Upper lobe of right lung (tissue), 1 donor: ENCODE measurements at places on chromosomes 6 and 20. TPM values are rescaled to one million over a fixed set of nuclear protein-coding genes. Genes with fewer than 3 reads are reported as not detected.

DNA sequence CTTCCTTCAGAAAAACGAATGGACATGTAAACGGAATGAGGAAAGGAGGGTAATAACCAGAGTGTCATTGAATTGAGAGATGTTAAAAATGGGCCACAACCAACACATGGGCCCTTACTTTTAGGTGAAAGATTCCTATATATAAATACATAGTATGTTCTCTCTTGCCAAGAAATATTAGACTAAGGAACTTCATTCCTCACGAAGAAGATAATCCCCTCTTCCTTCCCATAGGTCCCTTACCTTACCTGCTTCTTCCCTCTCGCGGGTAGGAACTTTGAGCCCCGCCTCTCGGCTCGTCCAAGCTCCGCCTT lies 295 bp upstream of the TBC1D22B start:
- no peak for DNase-seq

- no peak for DNase-seq
These were observed 32.1 kb downstream of the TRAM2 start for GRCh38 chr6:52544602-52545405.

DNA sequence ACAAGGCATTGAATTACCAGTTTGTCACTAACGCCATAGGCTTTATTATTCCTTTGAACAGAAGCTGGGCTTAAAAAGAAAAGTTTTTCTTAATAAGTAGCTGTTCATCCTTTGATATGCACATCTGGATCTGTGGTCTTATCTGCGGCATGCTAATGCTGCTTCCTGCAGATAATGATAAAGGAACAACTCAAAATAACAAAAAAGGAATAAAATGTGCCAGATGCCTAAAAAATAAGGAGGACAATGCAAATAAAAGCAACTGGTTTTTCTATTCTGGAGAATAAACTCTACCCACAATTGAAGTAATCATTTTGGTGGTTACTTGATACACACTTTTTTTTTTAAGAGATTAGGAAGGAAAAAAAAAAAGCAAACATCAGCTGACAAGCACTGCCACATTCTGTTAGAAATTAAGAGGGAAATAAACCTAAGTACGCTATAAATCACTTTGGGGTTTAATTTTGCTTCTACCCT lies 156.8 kb upstream of the SALL4 start:
- no peak for DNase-seq

DNA sequence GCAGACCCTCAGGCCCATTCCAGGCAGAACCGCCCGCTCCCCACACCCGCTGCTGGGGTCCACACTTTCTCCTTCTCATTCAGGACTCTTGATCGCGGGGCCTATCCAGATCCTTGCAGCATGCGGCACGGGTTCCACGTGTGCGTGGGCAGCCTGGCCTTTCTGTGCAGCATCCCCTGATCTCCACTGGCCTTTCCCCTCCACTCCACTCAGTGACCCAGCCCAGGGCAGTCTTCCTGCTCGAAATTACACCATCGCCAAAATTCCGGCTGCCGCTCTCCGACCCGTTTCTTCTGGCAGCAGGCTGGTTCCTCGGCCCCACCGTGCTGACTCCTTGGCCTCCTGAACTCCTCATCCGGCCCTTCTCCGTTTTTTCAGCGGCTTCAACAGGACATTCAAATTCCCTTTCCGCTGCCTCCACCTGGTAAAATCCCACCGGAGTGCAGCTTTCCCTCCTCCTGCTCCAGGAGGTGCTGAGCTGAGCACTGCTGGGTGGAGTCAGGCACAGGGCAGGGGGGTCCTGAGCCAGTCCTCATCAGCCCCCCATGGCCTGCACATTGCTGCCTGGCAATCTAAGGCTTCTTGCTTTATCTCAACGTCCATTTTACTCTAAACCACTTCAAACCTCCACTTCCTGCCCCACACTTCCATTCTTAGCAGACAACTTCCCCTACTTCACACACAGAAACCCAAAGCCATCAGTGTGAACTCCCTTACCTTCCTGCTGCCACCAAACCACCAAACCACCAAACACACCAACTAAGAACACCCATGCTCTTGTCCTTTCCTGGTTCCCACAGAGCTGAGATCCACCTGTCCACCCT lies 9.0 kb downstream of the SFT2D1 start:
- DNase-seq, result no peak

Gene PKHD1
- 0.32 TPM for total RNA-seq

GRCh38 chr20:25247000-25247517 lies 826 bp upstream of the PYGB start:
- DNase-seq, result peak; percentile 82

GRCh38 chr6:111721753-111722154 lies 116.1 kb upstream of the TRAF3IP2 start:
- DNase-seq, result no peak

Gene ULBP1
- 1.2 TPM for total RNA-seq

- DNase-seq, result no peak
These were observed 33.0 kb upstream of the RIPOR2 start for GRCh38 chr6:24968783-24969182.

GRCh38 chr6:146915671-146916127 lies 288.5 kb upstream of the STXBP5 start:
- DNase-seq, result no peak

Gene NKX2-2
- not detected for total RNA-seq

GRCh38 chr6:149909701-149910470 lies 12.0 kb upstream of the RAET1E start:
- peak; percentile 33 for DNase-seq

Gene BPIFA1
- total RNA-seq, result not detected

Gene ROS1
- 163 TPM for total RNA-seq

DNA sequence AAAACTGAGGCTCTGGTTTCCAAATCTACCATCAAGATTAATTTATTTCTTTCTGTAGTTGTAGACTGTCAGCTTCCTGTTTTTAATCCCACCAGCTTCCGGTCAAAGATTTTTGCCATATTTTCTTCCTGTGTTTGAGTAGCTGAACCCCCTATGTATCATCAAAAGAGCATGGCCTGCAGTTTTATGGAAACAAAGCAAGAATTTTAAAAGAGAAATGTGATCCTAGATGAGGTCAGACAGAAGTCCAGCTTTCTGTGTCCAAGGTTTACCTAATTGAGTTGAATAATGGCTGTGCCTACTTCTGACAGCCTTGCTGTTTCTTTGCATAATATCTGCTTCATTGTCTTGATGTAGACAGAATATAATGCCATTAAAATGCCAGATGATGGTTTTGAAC lies 163.7 kb downstream of the CARMIL1 start:
- DNase-seq, result no peak

GRCh38 chr20:40571639-40572038 lies 117.4 kb downstream of the MAFB start:
- no peak for DNase-seq

DNA sequence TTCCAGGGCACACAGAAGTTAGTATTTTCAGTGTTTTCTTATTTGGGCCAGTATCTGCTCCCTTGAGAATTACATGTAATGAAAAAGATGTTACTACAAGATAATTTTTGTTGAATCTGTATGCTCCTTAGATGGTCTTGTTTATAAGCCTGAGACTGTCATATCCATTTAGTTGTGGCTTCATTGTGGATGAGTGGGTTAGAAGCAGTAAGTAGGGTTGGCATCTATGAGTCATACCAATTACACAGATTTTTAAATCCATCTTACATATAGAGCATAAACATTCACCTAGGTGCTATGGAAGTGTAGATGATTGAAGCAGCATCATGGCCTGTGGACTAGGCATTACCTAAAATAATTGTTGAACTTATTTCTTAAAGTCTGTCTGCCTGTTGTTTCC lies 13.5 kb upstream of the BAG2 start:
- DNase-seq, result no peak

- no peak for DNase-seq
These were observed 59.2 kb downstream of the ANKRD6 start for GRCh38 chr6:89492025-89492640.

- DNase-seq, result no peak
These were observed 152.7 kb downstream of the ANKRD60 start for GRCh38 chr20:58075586-58076345.

Gene KCNS1
- total RNA-seq, result 1.6 TPM

- no peak for DNase-seq
These were observed 1.6 kb downstream of the PPP1R16B start for GRCh38 chr20:38806855-38807655.

Gene SLC13A3
- 1.6 TPM for total RNA-seq

Gene SPEF1
- 0.46 TPM for total RNA-seq

- DNase-seq, result peak; percentile 72
These were observed 9.0 kb downstream of the ADA start for GRCh38 chr20:44642203-44643153.

Gene KIAA1586
- total RNA-seq, result 12.9 TPM

Gene HLA-C
- 1,073 TPM for total RNA-seq

- no peak for DNase-seq
These were observed 55.6 kb downstream of the TULP4 start for GRCh38 chr6:158367816-158368215.

- DNase-seq, result no peak
These were observed 268.8 kb downstream of the KCNQ5 start for GRCh38 chr6:72890671-72891070.

DNA sequence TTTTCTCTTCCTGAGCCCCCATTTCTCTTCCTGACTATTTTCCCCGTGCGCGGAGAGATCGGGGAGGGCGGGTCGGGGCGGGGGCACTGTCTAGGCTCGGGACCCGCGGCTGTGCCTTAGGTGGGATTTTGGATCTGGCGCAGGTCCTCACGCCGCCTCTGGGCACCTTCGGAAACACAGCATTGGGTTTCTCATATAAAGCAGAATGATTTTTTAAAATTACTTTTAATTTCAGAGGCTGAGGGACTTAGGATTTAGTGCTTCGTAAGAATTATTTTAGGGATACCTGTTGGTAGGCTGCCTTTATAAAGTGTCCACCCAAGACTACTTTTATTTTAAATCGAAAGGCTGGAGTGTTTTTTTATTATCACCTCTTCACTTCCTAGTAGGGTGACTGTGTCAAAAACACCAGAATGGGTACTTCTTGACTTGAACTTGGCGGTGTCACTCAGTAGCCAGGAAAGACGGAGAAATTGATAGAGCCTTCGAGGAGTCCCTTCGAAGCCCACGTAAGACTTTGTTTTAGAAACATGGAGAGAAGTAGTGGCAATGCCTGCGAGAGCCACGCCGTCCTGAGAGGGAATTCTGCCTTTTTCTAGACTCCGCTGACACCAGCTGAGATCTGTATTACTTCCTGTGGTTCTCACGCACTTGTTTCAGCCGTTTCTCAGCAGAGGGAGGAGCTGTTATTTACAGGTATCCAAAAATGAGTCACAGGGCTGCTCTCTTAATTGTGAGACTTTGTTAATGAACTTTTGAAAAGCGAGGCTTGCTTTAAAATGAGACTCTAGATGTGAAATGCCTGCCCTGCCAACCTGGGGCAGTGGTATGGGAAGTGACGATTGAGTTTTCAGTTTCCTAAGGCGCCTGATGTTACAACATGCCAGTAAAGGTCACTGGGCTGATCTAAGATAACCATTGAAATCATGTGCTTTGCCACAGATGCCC lies 667 bp downstream of the STX11 start:
- peak; percentile 77 for DNase-seq
